Right renal cortex interstitium (tissue), 3 donors: ENCODE measurements at places on chromosomes 11 and 22. TPM values are rescaled to one million over a fixed set of nuclear protein-coding genes. Genes with fewer than 3 reads are reported as not detected.

DNA sequence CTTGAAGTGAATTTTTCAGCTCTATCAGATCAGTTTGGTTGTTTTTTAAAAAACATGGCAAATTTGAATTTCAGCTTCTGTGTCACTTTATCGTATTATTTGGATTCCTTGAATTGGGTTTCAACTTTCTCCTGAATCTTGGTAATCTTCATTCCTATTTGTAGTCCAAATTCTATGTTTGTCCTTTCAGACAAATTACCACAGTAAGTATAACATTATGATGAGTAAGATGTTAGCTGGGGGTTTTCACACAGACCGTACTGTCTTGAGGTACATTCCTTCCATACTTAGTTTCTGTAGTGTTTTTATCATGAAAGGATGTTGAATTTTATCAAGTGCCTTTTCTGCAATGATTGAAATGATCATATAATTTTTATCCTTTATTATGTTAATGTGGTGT is 28.0 kb downstream of the OR5B17 start:
- no peak for DNase-seq

DNA sequence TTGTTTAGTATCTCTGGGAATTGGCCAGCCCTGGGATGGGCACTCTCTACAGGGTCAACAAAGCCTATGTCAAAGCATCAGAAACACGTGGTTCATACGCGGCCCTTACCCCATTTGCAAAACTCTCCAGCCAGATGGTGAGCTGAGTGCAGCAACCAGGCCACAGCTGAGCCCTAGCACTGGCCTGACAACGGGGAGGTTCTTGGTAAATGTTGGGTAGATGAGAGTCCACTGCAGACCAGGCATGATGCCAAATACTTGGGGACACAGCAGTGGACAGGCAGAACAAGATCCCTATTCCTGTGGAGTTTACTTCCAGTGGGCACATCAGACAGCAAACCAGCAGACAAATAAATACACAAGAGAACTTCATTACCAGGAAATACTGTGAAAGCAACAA is 172.1 kb upstream of the SYT13 start:
- DNase-seq: no peak

The MUC5AC gene
- not detected for polyA plus RNA-seq

DNA sequence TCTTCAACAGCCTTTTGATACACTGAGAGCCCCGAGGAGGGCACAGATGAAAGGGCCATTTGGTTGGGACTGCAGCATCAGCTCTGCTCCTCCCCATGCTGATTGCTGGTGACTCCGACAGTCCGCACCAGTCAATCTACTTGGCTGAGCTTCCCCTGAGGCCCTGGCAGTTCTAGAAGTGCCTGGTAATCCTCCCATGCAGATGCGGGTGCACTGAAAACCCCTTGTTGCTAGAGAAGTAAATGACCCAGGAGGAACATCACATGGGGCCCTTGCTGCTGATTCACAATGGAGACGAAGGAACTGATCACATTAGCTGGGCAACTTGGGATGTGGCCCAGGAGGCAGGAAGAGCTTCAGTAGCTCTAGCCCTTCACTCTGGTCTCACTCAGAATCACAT is 35.2 kb upstream of the RIC3 start:
- no peak for DNase-seq

DNA sequence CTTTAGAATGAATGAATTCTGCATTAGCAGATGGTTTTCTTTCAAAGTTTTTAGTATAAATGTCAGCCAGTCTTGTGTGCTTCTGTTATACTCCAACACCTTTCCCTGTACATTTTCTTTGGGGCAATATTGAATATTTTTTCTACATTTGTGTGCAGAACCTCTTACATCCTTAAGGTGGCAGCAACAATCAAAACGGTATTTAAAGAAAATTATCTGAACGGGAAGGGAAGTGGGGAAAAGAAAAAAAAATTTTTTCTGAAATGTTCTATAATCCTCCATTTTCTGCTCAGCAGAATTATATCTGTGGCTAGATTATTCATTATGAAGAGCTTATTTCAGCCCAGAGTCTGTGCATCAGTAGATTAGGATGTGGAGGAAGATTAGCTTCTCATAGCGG is 347.3 kb upstream of the RAG2 start:
- no peak for DNase-seq

The OR52A5 gene
- polyA plus RNA-seq: not detected

DNA sequence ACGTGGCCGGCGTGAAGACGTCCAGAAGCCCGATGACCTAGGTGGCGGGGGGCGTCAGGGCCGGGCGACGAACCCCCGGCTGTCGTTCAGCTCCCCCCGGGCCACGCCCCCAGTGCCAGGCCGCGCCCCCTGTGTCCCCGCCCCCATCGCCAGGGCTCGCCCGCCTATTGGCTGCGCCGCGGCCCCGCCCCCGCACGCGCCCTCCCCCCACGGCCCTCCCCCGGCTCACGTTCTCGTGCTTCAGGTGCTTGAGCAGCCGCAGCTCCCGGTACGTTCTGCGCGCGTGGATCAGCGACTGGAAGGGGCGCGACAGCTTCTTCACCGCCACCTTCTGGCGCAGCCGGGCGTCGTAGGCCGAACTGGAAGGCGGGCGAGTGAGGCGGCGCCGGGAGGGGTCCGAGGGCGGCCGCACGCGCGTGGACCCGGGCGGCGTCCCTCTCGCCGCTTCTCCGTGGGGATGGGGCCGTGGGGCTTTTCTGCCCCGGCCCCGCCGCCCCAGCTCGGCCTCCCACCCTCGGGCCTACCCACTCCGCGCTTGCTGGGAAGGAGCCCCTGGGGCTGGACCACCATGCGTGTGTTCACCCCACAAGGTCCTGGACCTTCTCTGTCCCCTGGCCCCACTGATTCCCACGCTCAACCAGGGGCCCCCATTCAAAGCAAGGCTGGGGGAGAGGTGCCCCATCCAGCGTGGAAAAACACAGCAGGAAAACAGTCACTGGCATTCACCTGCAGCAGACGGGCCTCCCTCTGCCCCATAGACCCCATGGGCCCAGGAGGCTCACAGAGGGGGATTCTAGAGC is 2.4 kb downstream of the MAPK11 start:
- no peak for DNase-seq

The APLNR gene
- 110 TPM for polyA plus RNA-seq

- DNase-seq: no peak
Measured at GRCh38 chr11:126165311-126165720, 46.1 kb downstream of the RPUSD4 start.

GRCh38 chr11:59551659-59552521 is 40.6 kb downstream of the OR4D9 start:
- no peak for DNase-seq

The MMP13 gene
- not detected for polyA plus RNA-seq
